Activated T-cell treated with anti-CD3 and anti-CD28 coated beads for 24 hours (primary cell): ENCODE measurements at places on chromosomes 13 and 19.

- no peak for DNase-seq
These were observed 260.0 kb upstream of the DACH1 start for GRCh38 chr13:72127031-72127430.

GRCh38 chr13:20671789-20672188 lies 31.7 kb upstream of the IL17D start:
- no peak for DNase-seq

DNA sequence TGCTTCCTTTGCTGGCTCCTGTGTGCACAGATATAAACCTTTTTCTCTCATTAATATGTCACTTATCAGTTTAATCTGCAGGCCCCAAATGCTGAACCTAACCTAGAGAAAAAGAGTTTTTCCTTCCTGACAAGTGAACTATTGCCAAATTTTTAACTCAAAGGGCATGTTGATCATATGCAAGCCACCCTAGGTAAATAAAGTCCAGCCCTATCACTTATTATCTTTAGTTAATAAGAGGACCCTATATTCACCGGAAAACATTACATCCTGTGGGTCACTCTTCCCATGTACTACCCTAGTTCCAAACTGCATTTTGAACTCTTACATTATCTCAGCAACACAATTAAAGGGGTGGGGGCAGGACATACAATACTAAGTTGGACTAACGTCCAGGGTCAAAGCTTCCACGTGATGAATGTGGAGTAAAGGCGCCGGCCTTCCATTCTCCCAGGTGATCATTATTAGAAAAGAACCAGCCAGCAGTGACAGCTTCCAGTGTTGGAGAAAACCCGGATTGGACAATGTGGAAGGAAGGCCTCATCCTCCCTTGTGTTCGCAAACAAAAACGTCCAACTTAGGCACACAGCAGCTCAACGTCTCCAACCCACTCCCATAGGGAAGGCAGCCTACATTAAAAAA lies 86.6 kb downstream of the STK24 start:
- no peak for DNase-seq

GRCh38 chr13:39970177-39970846 lies 314.9 kb downstream of the COG6 start:
- no peak for DNase-seq

DNA sequence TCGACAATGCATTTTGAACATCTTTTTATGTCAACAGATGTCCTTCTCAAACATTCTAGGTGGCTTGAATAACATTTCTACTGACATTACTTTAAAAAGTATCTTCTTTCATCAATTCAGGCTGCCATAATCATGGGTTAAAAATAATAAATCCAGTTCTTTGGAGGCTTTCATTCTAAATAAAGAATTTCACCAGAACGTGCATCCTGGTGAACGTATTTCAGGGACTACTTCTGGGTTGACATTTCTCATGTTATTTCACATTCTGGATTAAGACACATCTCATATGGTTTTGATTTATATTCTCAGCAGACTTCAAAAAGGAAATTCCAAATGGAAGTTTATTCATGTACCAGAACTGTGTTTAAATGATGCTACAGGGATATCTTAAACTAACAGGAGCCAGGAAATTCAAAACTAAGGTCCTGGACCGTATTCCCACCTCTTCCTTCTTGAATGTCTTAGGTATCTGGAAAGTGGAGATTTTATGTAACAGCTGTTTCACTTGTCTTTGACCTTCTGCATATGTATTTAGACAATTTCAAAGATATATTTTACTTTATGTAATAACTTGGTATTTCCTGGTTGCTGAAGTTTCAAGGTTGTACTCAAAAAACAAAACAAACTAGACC lies 107.2 kb downstream of the STARD13 start:
- no peak for DNase-seq

GRCh38 chr19:55497763-55498162 lies 9.5 kb downstream of the SSC5D start:
- DNase-seq = no peak

DNA sequence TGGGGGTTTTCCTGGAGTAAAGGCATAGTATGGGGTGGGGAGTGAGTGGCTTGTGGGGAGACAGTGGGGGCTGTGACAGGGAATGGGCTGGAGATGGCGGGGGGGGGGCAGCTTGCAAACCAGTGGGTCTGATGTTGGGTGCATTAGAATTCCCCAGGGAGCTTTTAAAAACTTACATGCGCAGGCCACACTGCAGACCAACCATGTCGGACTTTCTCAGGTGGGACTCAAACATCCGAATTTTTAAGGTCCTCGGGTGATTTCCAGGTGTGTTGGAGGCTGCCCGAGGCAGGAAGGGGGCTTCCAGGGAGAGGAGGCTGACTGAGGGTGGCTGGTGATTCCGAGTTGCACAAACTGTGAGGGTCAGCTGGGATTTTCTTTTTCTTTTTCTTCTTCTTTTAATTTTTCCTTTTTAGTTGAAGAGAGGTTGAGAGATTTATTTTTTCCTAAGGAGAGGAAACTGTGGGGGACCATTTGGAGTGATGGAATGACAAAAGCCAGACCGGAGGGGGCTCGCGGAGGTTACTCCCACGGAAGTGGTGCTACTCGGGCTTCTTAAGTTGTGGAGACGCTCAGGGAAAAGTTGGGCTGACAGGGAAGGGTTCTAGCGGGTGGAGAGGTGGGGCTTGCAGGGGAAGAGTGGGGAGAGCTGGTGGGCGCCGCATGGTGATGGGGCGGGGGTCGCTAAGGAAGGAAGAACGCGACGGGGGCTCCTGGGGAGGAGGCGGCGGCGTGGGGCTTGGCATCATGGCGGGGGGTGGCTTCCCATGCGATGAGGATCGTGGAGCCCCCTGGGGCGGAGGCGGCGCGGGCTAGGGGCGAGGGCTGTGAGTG lies 997 bp upstream of the CACNG8 start:
- DNase-seq = no peak

GRCh38 chr13:30504081-30504480 lies 38.3 kb upstream of the HMGB1 start:
- no peak for DNase-seq

DNA sequence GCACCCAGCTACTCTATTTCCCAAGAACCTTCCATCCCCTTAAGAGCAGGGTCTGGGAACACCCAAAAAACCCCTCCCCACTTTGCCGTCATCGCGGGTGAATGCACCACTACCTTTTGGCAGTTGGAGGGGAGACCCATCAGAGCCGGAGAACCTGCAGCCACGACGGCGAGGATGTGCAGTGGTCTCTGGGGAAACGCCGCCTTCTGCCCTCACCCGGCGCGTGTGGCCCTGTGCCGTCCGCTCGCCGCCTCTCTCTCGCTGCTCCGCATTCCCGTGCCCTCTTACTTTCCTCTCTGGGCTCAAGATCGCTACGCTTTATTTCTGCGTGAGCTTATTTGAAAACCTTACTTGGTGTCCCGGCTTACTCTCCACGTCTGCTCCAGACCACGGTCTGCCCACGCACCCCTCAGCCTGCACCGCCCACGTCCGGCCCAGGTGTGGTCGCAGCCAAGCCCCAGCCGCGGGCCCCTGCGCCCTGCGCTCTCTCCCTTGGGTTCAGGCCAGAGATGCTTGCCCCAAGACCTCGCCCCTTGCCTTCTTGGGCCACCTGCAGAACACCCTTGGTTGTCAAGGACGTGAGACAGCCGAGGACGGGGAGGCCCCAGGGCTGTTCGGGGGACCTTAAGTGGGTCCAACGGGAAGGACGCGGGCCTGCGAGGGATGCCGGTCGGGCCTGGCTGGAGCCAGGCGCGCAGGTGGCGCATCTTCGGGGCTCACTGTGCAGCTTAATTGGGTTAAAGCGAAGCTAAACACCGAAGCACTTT lies 2.0 kb upstream of the MAB21L1 start:
- no peak for DNase-seq

DNA sequence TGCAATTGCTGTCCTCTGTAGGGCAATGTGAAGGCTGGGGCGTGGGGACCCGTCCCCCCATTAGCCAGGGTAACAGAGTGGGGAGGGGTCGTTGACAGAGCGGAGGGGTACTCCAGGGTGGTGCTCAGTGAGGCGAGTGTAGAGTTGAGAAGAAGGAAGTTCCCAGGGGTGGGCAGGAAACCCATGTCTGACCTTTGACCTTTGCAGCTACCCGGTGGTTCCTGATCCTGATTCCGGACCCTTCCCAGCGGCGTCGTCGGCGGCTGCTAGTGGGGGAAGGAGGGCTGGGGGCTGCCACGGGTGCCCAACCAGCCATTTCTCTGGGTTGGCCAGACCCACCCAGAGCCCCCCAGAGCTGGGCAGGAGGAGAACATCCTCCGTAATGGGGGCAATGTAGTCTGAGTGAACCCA lies 2.1 kb upstream of the PLVAP start:
- no peak for DNase-seq

DNA sequence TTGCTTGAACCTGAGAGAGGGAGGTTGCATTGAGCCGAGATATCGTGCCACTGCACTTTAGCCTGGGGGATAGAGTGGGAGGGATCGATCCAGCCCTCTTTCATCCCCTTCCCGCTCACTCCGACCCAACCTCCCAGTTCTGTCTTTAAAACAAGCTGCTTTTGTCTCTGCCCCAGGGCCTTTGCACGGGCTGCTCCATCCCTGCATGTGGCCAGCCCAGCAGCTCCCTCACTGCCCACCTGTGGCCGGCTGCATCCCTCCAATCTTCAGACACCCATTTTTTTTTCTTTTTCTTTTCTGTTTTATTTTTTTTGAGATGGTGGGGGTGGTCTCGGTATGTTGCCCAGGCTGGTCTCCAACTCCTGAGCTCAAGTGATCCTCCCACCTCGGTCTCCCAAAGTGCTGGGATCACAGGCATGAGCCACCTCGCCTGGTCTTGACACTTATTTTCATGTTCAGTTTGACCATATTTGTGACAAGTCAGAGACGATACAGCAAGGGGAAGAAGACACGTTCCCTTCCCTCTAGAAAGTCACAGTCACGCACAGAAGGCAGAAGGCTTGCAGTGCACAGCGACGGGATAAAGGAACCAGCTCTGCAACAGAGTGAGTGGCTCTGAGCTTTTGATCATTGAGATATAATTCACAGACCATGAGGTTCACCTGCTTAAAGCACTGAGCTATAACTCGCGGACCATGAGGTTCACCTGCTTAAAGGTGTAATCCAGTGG lies 31.8 kb downstream of the EFNA2 start:
- no peak for DNase-seq

DNA sequence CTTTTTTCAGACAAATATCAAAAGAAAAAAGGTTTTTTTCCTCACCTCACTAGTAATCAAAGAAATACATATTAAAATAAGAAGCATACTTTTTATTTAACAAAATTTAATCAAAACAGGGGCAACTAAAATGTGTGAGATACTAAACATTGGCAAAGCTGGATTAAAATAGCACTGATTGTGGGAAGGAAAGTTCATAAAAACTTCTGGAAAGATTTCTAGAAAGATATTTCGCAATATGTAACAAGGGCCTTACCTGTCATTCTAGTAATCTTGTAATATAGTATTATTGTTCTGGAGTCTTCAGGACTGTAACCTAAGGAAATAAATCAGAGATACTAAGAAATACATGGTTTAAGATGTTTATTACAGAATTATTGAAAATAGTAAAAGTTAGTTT lies 482.5 kb downstream of the SUCLA2 start:
- no peak for DNase-seq

GRCh38 chr13:97077341-97077740 lies 83.1 kb upstream of the OXGR1 start:
- DNase-seq = no peak

DNA sequence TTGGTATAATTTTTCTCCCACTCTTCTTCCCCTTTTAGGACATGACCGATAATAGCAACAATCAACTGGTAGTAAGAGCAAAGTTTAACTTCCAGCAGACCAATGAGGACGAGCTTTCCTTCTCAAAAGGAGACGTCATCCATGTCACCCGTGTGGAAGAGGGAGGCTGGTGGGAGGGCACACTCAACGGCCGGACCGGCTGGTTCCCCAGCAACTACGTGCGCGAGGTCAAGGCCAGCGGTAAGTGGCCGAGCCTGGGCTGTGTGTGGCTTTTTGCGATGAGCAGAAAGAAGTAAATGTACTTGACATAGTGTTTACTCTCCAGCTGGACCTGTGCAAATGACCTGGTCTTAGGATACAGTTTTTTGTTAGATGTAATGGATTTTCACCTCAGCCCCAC lies 102.5 kb downstream of the ARHGEF7 start:
- DNase-seq = no peak

DNA sequence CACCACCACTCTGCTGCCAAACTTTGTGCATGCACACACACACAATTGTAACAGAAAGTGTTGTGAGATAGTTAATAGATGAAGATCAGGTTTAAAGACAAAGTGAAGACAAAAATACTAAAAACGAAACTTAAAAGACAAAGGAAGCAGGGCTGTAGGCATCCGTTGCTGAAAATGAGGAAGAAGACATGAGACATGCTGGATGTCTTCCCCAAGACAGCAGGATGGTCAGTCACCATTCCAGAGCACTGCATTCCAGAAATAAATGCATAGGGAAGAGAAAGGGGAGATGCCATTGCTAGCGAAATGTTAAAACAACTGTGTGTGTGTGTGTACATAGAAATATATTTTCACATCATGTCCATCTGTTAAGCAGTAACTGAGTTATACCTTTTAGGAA lies 520.1 kb downstream of the SUCLA2 start:
- no peak for DNase-seq

DNA sequence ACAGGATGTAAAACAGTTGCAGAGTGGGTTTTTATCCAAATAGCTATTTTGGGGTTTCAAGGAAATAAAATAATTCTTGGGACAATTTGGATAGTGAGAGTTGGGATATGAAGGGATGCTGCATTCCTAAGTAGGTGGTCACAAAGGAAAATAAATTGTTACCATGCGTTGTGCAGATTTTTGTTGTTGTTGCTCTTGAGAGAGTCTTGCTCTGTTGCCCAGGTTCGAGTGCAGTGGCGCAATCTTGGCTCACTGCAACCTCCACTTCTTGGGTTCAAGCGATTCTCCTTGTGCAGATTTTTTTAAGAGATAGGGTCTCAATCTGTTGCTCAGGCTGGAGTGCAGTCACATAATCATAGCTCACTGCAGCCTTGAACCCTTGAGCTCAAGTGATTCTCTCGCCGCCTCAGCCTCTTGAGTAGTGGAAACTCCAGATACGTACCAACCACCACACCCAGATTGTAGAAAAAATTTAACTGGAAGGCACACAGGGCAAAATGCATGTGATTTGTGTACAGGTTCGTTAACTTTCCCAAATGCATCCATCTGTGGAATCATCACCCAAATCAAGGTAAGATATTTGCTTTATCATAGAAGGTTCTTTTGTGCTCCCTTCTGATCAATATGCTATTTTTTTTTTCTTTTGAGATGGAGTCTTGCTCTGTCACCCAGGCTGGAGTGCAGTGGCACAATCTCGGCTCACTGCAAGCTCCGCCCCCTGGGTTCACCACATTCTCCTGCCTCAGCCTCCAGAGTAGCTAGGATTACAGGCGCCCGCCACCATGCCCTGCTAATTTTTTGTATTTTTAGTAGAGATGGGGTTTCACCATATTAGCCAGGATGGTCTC lies 16.0 kb downstream of the SLC1A5 start:
- DNase-seq = no peak
